ENCODE measurements at places on chromosomes 16 and 17. TPM values are rescaled to one million over a fixed set of nuclear protein-coding genes. Genes with fewer than 3 reads are reported as not detected.

DNA sequence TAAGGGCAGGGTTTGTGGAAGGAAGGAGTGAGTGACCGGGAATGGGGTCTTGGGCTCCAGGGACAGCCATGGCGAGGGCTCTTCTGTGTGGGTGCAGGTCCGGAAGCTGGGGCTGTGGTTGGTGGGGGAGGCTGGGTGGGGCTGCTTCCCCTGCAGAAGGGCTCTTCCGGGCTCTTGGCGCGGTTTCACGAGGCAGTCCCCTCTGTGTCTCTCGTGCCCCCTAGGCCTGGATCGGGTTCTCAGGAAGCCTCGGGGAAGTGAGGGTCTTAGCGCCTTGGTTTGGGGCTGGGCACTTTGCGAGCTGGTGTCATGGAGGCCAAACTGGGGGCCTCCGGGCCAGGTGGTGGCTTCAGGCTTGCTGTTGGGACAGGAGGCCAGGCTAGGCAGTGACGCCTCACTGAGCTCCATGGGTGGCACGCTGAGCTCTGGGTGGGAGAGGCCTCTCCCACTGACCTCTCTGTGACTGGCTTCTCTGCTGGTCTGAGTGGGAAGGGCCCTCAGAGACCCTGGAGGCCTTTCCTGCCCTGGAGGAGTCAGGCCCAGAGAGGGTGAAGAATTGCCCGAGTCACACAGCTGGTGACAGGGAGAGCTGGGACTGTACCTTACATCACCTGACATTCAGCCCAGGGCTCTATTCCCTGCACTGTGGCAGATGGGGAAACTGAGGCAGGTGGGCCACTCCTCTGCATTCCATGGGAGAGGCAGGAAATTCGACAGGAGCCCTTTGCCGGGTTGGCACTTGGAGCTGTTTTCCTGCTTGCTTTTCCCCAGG is 8.2 kb downstream of the ADCY7 start:
- no peaks in the 10 kb centered on the region for H3K27me3 ChIP-seq
- no peaks in the 10 kb centered on the region for H3K4me1 ChIP-seq
- no peaks in the 10 kb centered on the region for H3K36me3 ChIP-seq
- H3K4me3 ChIP-seq, result peak overlapping the region; percentile 30
- H3K27ac ChIP-seq, result no peak overlapping the region

- H3K4me1 ChIP-seq, result peaks cover 11% of the 10 kb centered on the region
- H3K4me3 ChIP-seq, result peak within 1 kb of the TSS; percentile 89
- H3K27ac ChIP-seq, result peak within 1 kb of the TSS; percentile 85
Observed at GRCh38 chr17:80035687-80035936, at the start of gene TBC1D16. TSS of gene TBC1D16 (minus strand) at chr17:80035872. CDS start at chr17:80013547, 22,325 bp downstream.

- no peaks in the 10 kb centered on the region for H3K27me3 ChIP-seq
- no peak overlapping the region for H3K27ac ChIP-seq
- H3K4me3 ChIP-seq, result no peak overlapping the region
- H3K4me1 ChIP-seq, result no peaks in the 10 kb centered on the region
- H3K36me3 ChIP-seq, result no peaks in the 10 kb centered on the region
Observed at GRCh38 chr17:61384354-61384691, 15.3 kb upstream of the TBX2 start.

DNA sequence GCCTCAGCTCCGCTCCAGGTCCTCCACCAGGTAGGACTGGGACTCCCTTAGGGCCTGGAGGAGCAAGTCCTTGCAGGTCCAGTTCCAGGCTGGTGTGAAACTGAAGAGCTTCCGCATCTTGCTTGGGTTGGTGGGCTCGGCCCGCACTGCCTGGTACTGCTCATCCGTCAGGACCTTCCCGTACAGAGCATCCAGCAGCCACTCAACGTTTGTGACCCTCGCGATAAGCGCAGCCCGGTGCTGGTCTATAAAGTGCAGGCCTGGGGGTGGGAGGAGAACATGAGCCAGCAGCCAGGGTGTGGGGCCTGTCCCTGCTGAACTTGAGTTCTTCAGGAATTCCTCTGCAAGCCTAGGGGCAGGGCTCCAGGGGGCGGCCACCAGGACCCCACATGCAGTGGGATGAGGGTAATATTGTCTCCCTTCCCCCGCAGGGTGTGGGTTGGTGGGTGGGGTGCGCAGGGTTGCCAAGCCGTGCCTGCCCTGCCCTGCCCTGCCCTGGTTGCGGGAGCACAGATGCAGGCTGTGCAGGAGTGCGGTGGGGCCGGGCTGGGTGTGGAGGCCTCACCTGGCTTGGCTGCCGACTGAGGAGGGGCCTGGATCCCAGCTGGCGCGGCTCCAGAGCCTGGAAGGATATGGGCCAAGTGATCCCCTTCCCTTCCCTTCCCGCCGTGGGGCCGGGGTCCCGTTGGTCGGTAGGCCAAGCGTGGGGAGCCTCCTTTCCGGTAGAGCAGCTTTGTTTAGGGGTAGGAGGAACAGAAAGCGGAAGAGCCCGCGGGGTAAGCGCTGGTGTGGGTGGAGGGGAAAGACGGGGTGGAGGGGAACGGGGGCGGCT is 762 bp downstream of the PYCARD start:
- DNase-seq, result peak; percentile 66
- H3K27ac ChIP-seq, result no peak overlapping the region
- H3K4me1 ChIP-seq, result peaks cover 11% of the 10 kb centered on the region
- peaks cover 33% of the 10 kb centered on the region for H3K36me3 ChIP-seq
- no peaks in the 10 kb centered on the region for H3K27me3 ChIP-seq

- no peaks in the 10 kb centered on the region for H3K36me3 ChIP-seq
- no peak for DNase-seq
- no peaks in the 10 kb centered on the region for H3K27me3 ChIP-seq
- peak overlapping the region; percentile 22 for H3K4me3 ChIP-seq
- H3K4me1 ChIP-seq, result peaks cover 28% of the 10 kb centered on the region
Observed at GRCh38 chr17:28746611-28747050, 2.8 kb downstream of the TRAF4 start.

DNA sequence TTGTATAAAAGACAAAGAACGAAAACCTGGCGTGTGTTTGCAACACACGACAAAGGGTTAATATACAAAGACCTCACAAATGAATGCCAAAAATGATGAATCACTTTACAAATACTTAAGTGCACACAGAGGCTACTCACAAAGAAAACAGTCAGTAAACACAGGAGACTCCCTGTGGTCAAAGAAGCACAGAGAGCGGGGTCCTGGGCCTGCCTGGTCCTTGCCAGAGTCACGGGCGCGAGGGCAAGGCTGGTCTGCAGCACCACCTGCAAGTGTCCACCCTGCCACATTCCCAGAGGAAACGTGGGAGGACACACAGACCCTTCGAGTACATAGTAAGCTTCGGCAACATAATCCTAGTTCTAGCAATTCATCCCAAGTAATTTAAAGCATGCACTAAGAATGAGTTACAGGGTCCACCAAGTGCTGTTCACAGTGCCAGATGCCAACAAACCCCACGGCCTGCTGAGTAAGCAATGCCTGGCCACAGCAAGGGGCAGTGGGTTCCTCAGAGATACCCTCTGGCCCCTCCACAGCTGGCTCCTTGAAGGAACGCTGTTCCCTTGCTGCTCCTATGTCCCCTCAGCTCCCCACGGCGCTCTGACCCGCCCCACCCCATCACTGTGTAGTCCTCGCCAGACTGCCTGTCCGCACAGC is 24.6 kb upstream of the FAAP100 start:
- peaks cover 15% of the 10 kb centered on the region for H3K4me1 ChIP-seq
- H3K36me3 ChIP-seq, result peaks cover 3% of the 10 kb centered on the region
- no peaks in the 10 kb centered on the region for H3K27me3 ChIP-seq
- peak overlapping the region; percentile 2 for H3K4me3 ChIP-seq

DNA sequence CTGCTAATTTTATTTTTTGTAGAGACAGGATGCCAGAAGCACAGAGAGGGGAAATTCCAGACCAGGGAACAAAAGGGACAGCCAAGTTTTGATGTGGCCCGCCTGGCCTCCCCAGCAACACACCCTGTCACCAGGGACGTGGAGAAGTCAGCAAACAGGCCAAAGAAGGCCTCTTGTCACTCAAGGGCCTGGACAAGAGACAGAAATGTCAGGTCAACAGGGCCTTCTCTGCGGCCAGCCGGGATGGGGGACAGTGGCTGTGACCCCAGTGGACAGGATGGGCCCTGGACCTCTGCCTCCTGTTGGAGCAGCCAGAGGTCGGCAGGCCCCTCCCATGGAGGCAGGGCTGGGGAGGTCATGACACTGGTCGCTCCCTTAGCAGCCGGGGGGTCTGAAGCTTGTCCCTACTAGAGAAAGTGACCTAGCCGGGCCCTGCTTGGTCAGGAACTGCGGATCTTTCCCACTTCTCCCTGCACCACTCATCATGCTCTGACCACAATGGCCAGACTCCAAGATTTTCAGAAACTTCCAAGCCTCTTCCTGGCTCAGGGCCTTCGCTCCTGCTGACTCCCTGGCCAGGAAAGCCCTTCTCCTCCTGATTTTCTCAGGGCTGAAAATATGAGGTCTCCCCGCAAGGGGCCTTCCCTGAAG is 9.2 kb upstream of the TVP23A start:
- H3K4me1 ChIP-seq, result peaks cover 20% of the 10 kb centered on the region
- no peaks in the 10 kb centered on the region for H3K27me3 ChIP-seq
- DNase-seq, result peak; percentile 86
- no peaks in the 10 kb centered on the region for H3K36me3 ChIP-seq
- peak overlapping the region; percentile 32 for H3K4me3 ChIP-seq

GRCh38 chr17:43578699-43579565 is 32.8 kb upstream of the ETV4 start:
- H3K27ac ChIP-seq, result peak overlapping the region; percentile 46
- no peaks in the 10 kb centered on the region for H3K4me1 ChIP-seq
- DNase-seq, result no peak
- H3K4me3 ChIP-seq, result no peak overlapping the region
- H3K36me3 ChIP-seq, result no peaks in the 10 kb centered on the region
- H3K27me3 ChIP-seq, result no peaks in the 10 kb centered on the region

GRCh38 chr16:83720981-83721380 is 86.8 kb upstream of the HSBP1 start:
- H3K27ac ChIP-seq, result no peak overlapping the region
- no peaks in the 10 kb centered on the region for H3K36me3 ChIP-seq
- no peak overlapping the region for H3K4me3 ChIP-seq
- no peak for DNase-seq
- H3K4me1 ChIP-seq, result peaks cover 20% of the 10 kb centered on the region
- no peaks in the 10 kb centered on the region for H3K27me3 ChIP-seq

DNA sequence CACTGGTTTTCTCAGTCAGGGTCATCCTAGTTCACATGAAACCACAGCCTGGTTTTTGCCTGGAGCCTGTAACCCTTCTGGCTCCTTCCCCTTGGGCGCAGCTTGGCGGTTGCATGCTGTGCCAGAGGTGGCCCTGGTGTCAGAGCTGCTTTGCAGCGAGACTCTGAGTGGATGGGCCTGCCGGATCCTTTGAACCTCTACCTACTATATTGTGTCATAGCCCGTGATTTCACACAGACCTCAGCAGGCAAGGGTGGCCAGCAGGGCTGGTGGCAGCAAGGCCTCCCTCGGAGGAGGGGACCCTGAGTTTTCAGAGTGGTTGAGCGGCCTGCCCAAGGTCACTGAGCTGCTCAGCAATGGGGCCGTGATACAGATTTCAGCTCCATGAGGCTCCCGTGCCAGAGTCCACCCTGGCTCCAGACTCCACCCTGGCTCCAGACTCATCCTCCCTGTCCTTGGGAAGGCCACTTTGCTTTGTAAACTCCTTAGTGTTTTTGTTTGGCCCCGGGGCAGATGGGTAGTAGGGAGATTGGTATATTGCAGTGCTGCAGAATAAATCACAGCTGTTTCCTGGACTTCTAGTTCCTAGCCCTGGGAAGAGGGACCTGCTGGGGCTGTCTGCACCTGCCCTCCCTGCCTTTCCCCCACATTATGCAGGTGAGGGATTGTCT is 9.7 kb downstream of the MPRIP start:
- peak overlapping the region; percentile 19 for H3K4me3 ChIP-seq
- no peaks in the 10 kb centered on the region for H3K27me3 ChIP-seq
- H3K27ac ChIP-seq, result peak overlapping the region; percentile 96
- H3K36me3 ChIP-seq, result no peaks in the 10 kb centered on the region
- DNase-seq, result peak; percentile 53

- H3K4me3 ChIP-seq, result no peak overlapping the region
- H3K27ac ChIP-seq, result no peak overlapping the region
- H3K36me3 ChIP-seq, result no peaks in the 10 kb centered on the region
- H3K4me1 ChIP-seq, result no peaks in the 10 kb centered on the region
- no peak for DNase-seq
Observed at GRCh38 chr16:16850274-16850673, 471.3 kb downstream of the NPIPA7 start.

DNA sequence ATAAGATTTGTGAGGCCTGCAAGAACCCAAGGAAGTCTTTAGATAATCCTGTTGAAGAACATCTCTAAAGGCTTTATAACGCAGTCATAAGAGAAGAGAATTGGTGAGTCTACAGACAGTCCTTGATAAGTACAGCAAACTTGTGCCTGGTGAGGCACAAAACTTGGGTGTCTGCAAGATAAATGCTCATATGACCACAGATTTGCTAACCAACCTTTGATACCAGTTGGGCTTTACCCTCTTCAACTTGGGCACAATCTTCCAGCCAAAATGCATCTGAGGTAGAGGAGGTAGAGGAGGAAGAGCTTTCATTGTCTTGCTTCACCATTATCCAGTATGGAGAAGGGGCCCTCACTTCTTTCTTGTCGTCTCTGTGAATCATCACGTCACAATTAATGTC is 16.9 kb downstream of the PDZD9 start:
- H3K27me3 ChIP-seq, result no peaks in the 10 kb centered on the region
- no peak overlapping the region for H3K27ac ChIP-seq
- H3K4me1 ChIP-seq, result peaks cover 4% of the 10 kb centered on the region
- H3K36me3 ChIP-seq, result peaks cover 74% of the 10 kb centered on the region

DNA sequence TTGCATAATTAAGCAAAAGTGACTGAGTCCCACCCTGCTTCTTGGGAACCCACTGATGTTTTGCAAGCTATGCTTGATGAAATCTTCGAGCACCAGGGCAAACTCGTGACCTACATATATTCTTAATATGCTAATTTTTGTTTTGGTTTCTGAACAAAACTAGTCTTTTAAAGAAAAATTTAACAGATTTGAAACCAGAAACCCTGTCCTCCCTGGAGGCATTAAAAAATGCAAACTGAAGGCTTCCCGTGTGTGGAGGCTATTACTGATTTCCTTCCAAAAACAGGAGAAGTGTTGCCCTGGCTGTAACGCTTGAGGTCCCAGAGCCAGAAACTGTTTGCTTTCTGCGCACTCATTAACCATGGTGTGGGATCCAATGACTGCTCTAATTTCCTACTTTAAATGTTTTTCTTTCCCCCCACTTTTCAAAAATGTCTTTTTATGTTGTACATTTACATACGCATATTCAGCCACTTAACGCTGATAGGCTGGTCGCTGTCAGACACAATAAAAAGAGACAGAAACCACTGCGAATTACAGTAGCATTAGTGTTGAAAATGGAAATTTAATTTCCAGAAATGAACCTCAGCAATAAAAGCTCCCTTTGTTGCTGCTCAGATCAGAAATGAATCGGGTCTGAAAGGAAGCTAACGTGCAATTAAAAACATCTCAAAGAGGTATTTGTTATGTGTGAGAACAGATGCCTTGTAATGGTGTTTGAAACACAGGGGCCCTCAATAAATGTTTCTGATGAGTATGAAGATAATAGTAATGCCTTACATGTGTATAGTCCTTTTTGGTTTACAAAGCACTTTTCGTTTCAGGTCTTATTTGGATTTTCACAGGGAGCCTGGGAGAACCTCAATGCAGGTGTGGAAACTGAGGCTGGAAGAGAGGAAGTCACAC is 39.9 kb upstream of the IRX6 start:
- H3K4me1 ChIP-seq, result no peaks in the 10 kb centered on the region
- H3K4me3 ChIP-seq, result no peak overlapping the region
- no peak for DNase-seq
- no peaks in the 10 kb centered on the region for H3K36me3 ChIP-seq
- H3K27me3 ChIP-seq, result no peaks in the 10 kb centered on the region
- no peak overlapping the region for H3K27ac ChIP-seq

The CHST4 gene
- total RNA-seq, result not detected

The ANKRD40CL gene
- total RNA-seq, result not detected

The GLIS2 gene
- total RNA-seq, result 3.3 TPM

The RAPGEFL1 gene
- 5.7 TPM for total RNA-seq

The RAP1GAP2 gene
- total RNA-seq, result 2.0 TPM

The GPR179 gene
- total RNA-seq, result 0.82 TPM

The USP6 gene
- total RNA-seq, result 0.43 TPM

The OR1A1 gene
- not detected for total RNA-seq

The KRT27 gene
- total RNA-seq, result not detected

The ABCA9 gene
- 4.2 TPM for total RNA-seq
